ENCODE measurements at places on chromosomes 2 and 18.
A peak's percentile ranks its signal among the peaks of the same experiment; 100 is the strongest.

- DNase-seq = peak; percentile 29
Measured at GRCh38 chr2:140910683-140911082, 1220.1 kb downstream of the LRP1B start.

- peak; percentile 82 for DNase-seq
Measured at GRCh38 chr2:3476321-3476984, 42.9 kb downstream of the ADI1 start.

GRCh38 chr2:20363578-20363977 lies 12.9 kb upstream of the PUM2 start:
- DNase-seq = no peak

GRCh38 chr18:74226666-74227065 lies 65.1 kb downstream of the CYB5A start:
- DNase-seq = no peak

DNA sequence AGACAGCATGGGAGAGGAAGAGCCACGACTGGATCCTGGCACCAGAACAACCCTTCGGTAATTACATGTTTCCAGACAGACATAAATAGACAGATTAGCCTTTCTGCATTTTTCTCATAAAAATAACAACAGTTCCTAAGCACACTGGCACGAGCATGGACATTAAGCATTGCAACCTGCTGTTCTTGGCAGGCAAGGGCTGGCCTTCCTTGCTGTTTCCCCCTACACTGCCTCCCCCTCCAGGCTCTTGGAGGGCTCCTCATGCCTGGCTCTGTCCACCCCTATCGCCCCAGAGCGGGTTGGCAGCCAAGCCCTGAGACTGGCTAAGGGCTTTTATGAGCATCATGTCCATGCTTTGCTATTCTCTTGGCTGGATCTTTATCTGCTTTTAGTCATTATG lies 89.6 kb downstream of the TTC32 start:
- DNase-seq = no peak

GRCh38 chr2:173028141-173028540 lies 47.5 kb upstream of the MAP3K20 start:
- no peak for DNase-seq

DNA sequence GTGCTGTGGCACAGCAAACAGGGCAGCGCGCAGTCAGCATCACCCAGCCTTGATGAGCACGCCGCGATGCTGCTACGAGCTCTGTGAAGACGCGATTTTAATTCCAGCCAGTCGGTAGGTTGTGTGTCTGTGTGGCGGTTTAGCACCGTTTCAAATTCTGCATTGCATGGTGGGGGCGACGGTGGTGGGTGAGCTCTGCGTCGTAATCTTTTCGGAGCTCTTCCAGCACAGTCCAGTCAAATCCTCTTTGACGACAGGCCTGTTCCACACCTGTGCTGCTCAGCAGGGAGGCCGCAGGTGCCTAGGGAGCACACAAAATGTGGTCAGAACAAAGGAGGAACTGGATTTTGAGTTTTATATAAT lies 8.6 kb downstream of the ALLC start:
- DNase-seq = no peak

DNA sequence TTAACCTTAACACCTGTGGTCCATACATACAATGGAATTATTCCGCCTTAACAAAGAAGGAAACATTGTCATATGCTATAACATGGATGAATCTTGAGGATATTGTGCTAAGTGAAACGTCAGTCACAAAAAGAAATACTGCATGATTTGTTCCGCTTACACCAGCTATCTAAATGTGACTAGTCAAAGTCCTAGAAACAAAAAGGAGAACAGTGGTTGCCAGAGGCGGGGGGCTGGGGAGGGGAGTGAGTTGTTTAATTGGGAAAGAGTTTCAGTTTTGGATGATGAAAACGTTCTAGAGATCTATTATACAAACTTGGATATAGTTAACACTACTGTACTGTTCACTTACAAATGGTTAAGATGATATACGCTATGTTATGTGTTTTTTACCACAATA lies 72.0 kb downstream of the SPRED2 start:
- DNase-seq = no peak
